AML-193 (cell line): ENCODE measurements at places on chromosomes 1 and 21.

DNA sequence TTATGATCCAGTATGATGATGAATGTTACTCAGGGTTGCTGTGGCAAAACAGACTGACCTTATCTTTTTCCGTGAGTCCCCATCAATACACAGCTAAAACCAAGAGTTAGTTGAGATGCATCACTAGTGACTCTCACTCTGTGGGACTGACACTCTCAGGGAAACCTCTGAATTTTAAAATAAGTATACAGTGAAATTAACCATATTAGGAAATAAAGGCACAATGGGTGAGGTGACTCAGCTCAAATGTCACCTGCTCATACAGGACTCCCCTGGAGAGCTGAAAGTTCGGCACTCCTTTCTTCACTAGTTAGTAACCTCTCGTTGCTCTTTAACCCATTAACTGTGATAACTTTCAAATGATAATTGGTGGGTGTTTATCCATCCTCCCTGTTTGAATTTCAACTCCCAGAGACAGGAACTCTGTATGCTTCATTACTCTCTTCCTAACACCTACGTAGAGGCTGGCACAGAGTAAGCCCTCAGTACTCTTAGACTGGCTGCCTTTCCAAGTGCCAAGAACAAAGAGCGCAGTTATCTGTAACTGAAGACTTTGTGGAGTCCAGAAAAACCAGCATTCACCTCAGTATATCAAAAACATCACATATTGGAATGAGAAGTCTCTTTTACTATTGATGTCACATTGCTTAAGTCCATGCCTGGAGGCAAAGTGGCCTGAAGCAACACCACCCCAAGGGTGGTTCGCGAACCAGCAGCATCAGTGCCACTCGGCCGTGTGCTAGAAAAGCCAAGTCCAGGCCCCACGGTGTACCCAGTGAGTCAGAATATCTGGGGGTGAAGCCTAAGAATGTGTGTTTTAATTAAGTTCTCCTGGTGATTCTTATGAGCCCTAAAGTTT, 91.1 kb downstream of the NIBAN1 start:
- no peak for DNase-seq

DNA sequence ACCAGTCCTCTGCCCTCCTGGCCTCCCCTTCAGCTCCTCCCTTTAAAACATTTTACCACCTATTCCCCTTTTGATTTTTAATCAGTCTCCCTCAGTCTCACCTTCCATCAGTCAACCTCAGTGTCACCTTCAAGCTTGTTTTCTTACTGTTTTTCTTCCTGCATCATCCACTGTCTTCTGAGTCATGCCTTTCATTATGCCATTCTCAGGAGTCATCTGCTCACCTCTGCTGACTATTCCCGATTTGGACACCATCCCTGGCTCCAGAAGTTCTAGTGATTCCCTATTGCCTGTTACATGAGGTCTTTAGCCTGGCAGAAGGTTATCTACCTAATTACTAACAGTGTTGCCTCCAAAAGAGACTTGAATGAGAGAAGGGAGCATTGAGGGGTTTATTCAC, 23.9 kb downstream of the NFASC start:
- DNase-seq: no peak

GRCh38 chr1:90074970-90075391, 80.1 kb downstream of the ZNF326 start:
- DNase-seq: no peak

GRCh38 chr1:7931446-7931812, 9.2 kb downstream of the TNFRSF9 start:
- DNase-seq: no peak

DNA sequence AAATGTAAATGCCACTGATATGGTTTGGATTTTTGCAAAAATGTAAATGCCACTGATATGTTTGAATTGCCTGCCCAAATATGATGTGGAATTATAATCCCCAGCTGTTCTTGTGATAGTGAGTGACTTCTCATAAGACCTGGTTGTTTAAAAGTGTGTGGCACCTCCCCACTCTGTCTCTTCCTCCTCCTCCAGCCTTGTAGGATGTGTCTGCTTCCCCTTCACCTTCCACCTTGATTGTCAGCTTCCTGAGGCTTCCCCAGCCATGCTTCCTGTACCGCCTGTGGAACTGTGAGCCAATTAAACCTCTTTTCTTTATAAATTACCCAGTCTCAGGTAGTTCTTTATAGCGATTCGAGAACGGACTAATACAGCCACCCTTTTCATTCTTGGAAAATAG, 1.3 kb upstream of the CCT8 start:
- no peak for DNase-seq

DNA sequence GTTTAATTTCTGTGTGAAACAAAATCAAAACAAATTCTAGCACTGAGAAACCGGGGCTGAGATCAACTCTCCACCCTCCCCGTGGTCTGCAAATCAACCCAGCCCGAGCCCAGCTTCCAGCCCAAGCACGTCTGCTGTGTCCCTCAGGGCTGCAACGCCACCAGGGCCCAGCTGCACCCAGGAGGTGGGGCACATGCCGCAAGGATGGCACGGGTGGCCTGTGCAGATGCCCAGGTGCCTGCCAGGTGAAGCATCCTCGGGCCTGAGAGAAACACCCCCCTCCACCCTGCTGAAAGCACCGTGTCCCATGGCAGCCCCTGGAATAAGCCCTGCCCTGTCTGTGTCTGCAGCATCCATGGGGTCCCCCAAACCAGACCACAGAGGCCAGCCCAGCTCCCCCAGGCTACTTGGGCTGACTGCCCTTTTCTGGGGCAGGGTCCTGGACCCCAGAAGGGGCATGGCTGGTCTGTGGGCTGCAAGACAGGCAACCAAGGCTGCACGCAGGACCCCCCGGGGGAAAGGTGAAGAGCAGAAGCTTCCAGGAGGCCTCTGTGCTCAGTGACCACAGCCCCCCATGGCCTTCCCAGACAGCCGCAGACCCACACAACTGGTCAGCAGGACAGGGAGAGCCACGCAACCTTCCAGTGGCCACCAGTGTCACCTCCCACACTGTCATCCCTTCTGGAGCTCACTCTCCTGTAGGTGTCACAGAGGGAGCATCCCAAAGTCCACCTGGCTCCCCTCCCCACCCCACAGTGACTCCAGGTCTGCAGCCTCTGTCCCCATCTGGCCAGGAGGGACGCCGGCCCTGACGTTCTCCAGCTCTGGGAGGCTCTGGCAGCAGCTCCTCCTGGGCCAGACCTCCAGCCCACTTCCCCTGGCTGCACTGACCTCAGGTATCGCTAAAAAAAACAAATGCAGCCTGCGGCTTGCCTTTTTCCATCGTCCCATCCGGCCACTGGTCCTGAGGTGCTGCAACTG, 7.7 kb downstream of the WNT9A start:
- no peak for DNase-seq

GRCh38 chr1:68206848-68207689, 25.3 kb downstream of the WLS start:
- no peak for DNase-seq

DNA sequence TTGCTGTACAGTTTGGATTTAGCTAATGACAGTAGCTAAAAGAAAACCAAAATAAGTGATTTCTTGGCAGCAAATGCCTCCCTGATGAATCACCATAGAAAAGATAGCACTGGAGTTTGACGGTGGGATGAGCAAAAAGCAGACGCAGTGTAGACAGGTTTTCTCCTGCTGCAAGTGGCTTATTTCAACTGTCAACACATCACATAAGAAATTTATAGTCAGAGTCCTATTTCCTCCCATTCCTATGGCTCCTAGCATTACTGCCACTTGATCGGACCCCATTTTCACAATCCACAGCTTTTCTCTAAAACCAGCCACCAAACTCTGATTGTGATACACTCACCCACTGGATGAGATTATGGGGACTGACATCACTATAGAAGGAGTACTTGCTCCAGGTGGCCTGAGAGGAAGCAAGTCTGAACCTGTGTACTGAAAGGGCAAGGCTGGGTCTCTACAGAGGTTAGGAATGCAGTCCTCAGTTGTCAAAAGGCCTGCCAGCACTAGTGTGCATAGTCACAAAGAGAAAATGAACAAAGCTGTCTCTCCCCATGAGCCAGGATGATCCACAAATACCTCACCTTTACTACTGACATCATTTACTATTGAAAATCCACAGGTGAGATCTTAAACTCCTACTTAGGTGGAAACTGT, 359.8 kb downstream of the LTN1 start:
- no peak for DNase-seq

- DNase-seq: no peak
Observed at GRCh38 chr1:151043163-151043562, 4.4 kb upstream of the C1orf56 start.

GRCh38 chr1:19113697-19114092, 96.4 kb downstream of the UBR4 start:
- DNase-seq: peak; percentile 28

- DNase-seq: no peak
Observed at GRCh38 chr1:147633759-147634158, 36.6 kb downstream of the ACP6 start.

- no peak for DNase-seq
Observed at GRCh38 chr21:16037421-16037955, 307.7 kb downstream of the USP25 start.

GRCh38 chr1:156865865-156866248, 5.2 kb downstream of the NTRK1 start:
- DNase-seq: no peak

GRCh38 chr1:228393268-228393701, 13.3 kb downstream of the TRIM11 start:
- DNase-seq: no peak

GRCh38 chr1:180241716-180242544, 11.9 kb downstream of the LHX4 start:
- DNase-seq: peak; percentile 25

- no peak for DNase-seq
Observed at GRCh38 chr1:3459051-3459908, 4.8 kb downstream of the ARHGEF16 start.

GRCh38 chr1:55215194-55216021, at the start of gene USP24:
USP24 (minus strand) TSS chr1:55215364; CDS start chr1:55215113, 251 bp downstream.
- DNase-seq: peak; percentile 32

DNA sequence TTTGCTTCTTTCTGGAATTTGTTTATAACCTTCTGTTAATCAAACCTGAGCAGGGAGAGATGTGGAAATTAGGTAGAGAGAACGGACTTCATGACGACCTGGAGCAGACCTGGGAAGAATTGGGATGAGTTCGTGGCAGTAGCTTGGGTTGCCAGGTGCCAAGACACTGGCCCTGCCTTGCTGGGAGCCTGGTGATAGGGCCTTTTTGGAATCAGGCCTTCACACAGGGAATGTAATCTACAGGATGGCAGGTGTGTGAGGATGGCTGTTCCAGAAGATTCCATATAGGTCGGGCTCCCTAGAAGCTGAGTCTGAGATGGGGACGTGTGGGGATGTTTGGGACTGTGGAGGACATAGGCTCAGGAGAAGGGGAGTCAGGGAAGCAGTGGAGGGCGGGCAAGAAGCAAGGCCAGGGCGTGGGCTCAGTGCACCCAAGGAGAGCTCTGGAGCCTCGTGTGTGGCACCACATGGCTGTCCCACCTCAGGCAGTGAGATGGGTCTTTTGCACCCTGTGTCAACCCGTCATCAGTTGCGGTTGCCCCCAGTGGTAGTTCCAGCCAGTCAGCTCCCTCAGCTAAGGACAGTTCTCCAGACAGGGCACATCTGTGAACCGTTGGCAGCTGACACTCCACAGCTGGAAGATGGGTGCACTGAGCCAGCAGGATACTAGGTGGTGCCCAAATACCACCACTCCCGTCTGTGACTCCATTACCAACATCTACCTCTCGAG, 395.9 kb downstream of the MATN1 start:
- DNase-seq: no peak
